ENCODE measurements at places on chromosomes 1 and 21.

DNA sequence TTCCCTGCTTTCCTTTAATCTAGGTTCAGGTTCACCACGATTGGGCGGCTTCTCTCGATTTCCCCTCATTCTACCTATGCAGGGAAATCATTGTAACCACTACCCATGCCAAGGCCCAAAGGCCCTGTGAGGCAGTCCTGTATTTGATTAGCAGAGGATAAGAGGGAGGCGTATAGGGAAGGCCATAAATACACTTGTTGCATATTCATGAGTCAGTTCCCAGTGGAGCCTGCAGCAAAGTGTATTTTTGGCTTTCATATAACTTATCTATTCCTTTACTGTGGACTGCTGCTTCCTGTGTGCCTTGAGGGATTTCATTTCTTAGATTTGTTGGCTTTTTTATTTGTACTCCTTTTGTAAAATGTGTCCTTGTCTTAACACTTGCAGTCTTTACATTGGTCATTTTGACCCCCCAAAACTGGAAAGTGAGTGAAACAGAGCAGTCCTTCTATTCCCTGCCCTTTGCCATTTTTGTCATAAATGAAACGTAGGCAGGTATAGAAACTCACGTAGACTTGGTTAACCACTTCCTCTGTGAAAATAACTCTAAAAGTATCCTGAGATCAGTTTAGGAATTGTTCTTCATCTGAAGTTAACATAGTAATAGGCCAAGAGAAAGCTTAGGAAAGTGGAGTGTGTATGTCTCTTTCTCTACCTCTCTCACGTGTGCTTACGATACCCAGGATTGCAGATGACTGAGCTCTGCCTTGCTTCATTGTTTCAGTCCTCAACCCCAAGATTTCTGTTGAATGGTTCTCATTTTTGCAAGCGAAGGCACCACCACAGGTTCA lies 19.6 kb upstream of the KCNQ4 start:
- no peak for DNase-seq

GRCh38 chr1:22557341-22557950 lies 5.8 kb upstream of the EPHA8 start:
- DNase-seq: no peak

- DNase-seq: no peak
Measured at GRCh38 chr1:198648592-198648991, 9.8 kb downstream of the PTPRC start.

DNA sequence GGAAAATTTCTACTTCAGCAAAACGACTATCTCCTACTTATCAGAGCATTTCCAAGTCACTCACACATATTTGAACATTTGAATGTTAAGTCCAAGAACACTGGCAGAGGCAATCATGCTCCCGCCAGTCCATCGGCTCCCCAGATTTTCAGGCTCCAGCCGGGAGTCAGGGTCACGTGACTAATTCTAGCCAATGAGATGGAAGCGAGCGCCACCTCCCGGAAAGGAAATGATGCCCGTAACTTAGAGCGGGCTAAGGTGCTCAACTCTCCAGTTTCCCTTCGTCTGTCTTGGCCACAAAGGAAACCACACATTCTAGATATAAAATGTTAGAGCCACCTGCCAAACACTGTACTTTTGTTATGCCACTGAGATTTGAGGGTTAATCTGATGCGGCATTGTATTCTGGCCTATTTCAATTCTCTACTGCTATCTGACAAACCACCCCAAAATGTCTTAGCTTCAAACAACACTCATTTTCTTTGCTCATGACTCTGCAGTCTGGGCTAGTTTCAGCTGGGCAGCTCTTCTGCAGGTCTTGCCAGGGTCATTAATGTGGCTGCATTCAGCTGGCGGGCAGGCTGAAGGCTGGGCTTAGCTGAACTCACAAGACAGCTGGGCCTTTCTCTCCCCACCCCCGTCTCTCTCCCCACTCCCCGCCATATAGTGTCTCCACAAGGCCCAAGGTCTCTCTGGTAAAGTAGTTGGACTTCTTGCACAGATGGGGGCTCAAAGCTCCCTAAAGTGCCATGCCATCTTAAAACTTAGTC lies 16.5 kb upstream of the LHX4 start:
- peak; percentile 20 for DNase-seq

DNA sequence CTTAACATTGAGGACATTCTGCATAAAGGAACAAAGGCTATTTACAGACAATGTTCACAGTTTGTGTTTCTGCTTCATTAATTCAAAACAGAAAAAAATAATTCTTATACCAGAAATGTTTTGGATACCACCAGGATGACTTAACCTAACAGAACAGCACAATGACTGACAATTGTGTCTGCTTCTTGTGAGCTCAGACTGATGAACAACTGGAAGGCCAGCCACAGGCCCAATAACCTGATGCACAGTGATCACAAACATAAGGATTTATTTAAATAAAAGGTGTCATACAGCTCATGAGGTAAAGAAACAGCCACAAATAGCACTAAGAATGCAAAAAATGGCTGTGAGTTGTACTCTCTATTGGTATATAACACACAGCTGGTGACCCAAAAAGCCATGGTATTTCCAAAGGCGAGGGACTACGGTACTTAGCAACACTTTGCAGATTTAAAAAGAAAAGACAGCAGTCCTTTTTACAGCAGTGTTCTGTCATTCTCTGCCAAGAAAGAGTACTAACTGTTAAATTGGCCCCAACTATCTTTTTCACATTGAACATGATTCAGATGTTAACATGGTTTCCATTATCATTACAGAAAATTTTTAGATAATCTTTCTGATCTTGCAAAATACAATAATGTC lies 32.1 kb upstream of the DDAH1 start:
- DNase-seq: no peak

- no peak for DNase-seq
Measured at GRCh38 chr1:205797168-205797567, 15.8 kb downstream of the SLC41A1 start.

Data from activated gamma-delta T cell treated with anti-CD3 and anti-CD28 coated beads, Interleukin-2, amount 50 U/mL, for 16 hours (primary cell).